ENCODE measurements at places on chromosomes 3 and 15.

DNA sequence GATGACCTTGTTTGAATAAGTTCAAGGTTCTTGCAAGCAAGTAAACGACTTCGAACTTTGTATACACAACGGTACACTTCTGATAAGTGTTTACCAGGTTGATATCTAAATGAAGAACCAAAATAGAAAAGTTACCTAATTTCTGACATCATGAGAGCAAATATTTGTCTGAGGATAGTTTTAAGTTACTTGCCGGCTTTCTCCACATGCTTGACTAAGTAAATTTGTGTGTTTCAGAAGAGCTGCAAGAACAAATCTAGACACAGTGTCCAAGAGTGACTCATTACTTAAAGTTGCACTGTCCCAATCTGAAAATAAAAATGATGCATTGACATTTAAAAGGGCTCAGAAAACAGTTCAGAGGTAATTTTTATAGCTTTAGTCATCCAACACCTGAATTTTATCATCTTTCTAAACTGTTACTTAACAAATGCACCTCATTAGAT lies 115.1 kb downstream of the HERC1 start:
- DNase-seq: peak; percentile 66

GRCh38 chr15:90181776-90182175 lies 19.4 kb upstream of the SEMA4B start:
- DNase-seq: no peak

DNA sequence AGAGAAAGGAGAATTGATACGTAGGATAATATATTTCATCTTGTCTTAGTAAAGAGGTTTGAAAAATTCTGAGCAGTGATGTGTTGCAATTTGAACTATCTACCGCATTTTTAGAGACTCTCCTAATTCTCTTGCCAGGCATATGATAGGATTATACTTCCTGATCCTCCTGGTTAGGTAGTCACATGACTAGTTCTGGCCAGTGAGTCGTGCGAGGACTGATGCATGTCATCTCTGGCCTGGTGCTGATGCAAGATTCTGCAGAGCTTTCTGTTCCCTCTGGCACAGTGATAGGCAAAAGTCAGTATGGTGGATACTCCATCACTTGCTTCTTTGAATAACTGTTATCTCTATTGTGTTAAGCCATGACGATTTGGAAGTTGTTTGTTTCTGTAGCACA lies 277.6 kb upstream of the NAALADL2 start:
- peak; percentile 6 for DNase-seq

DNA sequence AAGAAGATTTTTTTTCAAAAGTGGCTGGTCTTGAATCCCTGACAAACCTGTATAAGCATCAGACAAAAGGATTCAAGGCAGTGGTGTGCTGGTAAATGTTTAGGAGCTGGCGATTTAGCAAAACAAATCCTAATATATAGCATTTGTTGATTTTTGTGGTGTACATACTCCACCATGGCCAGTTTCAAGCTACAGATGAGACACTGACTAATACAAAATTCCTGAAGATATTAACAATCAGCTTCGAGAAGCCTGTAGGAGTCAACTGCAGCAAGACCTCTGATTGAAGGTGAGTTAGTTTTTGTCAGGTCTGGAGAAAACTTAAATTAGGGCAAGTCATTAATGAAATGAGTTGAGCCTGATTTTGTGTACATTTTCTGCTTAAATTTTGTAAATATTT lies 6.7 kb downstream of the STRIT1 start:
- peak; percentile 45 for DNase-seq

DNA sequence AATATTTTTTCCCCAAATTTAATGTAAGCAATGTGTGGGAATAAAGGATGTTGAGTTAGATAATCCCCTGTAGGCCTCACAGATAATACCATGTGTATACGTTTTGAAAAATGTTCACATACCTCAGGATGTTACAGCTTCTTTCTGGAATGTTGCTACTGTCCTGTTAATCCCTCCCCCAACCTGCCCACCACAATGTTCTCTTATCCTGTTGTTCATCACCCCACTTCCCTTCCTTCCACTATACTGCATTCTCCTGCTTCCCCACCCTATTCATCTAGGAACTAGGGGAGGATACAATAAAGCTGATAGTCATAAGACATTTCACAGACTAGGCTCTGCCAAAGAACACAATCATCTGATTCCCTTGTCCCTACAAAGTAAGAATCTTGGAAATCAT lies 92.1 kb downstream of the IGF2BP2 start:
- peak; percentile 96 for DNase-seq

- DNase-seq: peak; percentile 57
Observed at GRCh38 chr3:77254967-77255831, 215.3 kb downstream of the ROBO2 start.

DNA sequence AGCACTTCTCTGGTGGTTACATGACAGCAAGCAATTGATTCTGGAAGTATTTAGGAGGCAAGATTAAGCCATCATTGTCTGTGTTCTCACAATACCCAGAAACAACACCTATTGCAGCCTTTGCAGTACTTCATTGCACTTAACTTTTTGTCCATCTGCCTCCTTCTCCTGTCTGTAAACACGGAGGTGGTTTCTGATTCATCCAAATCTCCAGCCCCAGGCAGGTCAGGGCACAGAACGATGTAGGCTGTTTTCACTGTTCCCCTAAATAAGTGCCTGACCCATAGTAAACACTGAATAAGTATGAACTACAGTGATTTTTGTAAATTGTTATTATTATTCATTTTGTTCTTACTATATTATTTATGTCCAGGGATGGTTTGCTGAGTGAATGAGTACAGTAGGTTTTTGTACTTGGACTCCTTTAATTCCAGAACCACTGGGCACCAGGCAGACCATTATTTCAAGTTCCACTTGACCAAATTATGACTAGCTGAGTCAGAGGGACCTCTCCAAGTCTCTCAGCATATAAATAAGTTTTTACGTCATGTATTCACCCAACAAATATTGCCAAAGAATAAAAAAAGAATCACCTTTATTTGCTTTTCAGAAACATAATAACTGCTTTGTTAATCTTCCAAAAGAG lies 283.3 kb upstream of the TRIM42 start:
- DNase-seq: no peak

DNA sequence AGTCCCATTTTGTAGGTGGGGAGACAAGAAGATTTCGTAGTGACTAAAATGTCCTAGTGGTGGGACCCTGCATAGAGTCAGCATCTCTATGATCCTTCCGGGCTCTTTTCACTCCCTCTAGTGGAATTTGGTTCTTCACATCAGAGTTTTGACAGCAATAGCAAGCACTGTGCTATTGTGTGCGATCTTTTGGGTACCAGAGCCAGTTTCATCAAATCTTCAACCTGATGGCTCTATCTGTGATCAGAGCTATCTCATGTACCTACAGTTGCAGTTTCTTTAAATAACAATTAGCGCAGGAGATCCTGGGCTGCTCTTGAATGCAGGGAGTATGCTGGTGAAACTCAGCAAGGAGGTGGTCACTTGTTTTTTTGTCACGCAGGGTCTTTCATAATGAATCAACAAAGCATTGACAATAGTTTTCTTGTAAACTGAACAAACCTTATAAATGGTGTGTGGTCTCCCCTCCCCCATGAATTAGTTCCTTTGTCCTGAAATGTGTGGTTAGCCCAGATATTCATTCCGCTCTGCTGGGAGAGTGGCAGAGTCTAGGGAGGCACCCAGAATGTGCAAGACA lies 257.2 kb upstream of the SOX2 start:
- DNase-seq: no peak

GRCh38 chr3:46269556-46269955 lies 27.3 kb downstream of the CCR3 start:
- no peak for DNase-seq

DNA sequence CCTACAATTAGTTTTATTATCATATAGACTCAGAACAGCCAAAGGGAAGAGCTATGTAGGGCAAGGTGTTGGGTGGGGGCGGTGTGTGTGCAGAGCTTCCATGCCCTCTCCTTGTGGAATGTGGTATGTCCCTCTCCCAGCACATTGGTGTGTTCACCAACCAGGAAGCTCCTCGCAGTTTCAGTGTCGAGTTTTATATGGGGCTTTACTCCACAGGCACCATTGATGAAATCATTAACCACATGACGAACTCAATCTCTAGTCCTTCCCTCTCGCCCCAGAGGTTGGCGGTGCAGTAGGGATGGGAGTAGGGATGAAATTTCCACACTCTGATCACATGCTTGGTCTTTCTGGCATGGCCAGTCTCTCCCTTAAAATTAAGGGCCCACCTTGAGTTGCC lies 13.6 kb upstream of the SRP14 start:
- no peak for DNase-seq

DNA sequence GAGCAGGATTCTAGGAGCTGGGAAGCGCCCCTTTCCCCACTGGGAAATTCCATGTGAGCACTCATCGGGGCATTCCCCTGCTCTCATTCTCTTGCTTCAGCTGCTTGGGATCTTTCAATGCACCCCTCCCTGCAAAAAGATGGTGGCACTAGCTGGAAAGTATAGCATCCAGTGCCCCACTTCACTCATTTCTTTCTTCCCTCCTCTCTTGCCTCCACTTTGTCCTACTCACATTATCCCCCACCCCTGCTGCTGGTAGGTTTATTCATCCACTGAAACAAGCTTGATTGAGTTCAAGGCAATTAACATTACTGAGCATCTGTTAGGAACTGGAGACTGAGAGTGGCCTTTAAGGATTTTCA lies 84.8 kb upstream of the LIMD1 start:
- no peak for DNase-seq

All from fibroblast of upper back skin (primary cell).